Endodermal cell (in vitro differentiated cells): ENCODE measurements at places on chromosomes 4 and X. TPM values are rescaled to one million over a fixed set of nuclear protein-coding genes. Genes with fewer than 3 reads are reported as not detected.

- H3K27ac ChIP-seq, result no peak overlapping the region
- no peak overlapping the region for H3K4me3 ChIP-seq
- no peaks in the 10 kb centered on the region for H3K36me3 ChIP-seq
These were observed 150.4 kb upstream of the NOCT start for GRCh38 chr4:138864961-138865720.

- peaks cover 6% of the 10 kb centered on the region for H3K4me1 ChIP-seq
- H3K4me3 ChIP-seq, result peak overlapping the region; percentile 31
- no peak overlapping the region for H3K27ac ChIP-seq
- DNase-seq, result no peak
These were observed 163.4 kb downstream of the AREG start for GRCh38 chr4:74608151-74608949.

DNA sequence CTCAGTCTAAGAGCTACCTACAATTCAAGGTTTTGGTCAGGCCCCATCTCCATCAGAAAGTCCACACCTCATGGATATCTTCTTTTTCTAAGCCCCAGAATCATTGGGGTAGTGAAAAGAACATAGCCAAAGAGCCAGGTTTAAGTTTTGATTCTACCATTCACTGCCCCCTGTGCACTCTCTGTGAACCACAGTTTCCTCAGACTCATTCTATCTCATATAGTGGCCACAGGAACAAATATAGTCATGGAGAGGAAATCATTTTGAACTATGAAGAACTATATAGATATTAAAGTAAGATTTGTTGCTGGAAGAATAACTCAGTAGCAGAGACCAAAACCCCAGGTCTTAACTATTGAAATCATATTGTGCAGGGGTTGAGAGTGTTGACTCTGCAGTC is 3.3 kb downstream of the SYTL5 start:
- H3K27ac ChIP-seq, result no peak overlapping the region
- no peaks in the 10 kb centered on the region for H3K36me3 ChIP-seq
- no peak for DNase-seq
- H3K27me3 ChIP-seq, result no peaks in the 10 kb centered on the region
- H3K4me3 ChIP-seq, result no peak overlapping the region

PDHA2 gene
- not detected in 2 replicates for total RNA-seq

GRCh38 chrX:2332252-2332651 is 168.5 kb downstream of the DHRSX start:
- H3K4me3 ChIP-seq, result no peak overlapping the region
- no peaks in the 10 kb centered on the region for H3K4me1 ChIP-seq
- H3K36me3 ChIP-seq, result no peaks in the 10 kb centered on the region
- no peak for DNase-seq
- no peaks in the 10 kb centered on the region for H3K27me3 ChIP-seq

GRCh38 chr4:19880206-19880605 is 371.5 kb upstream of the SLIT2 start:
- no peak overlapping the region for H3K4me3 ChIP-seq
- no peak for DNase-seq
- H3K27me3 ChIP-seq, result no peaks in the 10 kb centered on the region
- no peaks in the 10 kb centered on the region for H3K4me1 ChIP-seq
- no peaks in the 10 kb centered on the region for H3K36me3 ChIP-seq

DNA sequence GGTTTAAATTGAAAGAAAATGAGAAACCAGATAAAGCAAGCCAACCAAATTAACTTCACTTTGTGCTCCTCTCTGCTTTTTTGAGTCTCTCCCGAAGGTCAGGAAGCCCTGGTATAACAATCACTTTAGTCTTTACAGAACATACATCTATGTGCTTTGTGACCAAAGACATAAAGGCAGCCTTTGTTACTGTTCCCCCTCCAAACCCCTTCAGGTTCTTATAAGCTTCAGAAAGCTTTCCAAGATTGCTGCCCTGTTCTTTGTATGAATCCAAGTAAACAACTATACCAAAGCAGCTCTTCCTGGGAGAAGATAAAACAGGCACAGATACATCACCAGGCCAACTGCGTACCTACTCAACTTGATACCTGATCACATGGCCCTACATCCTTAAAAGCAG is 28.7 kb downstream of the RLIM start:
- H3K4me1 ChIP-seq, result no peaks in the 10 kb centered on the region
- H3K36me3 ChIP-seq, result peaks cover 30% of the 10 kb centered on the region
- H3K27ac ChIP-seq, result no peak overlapping the region
- no peak for DNase-seq
- no peak overlapping the region for H3K4me3 ChIP-seq

DNA sequence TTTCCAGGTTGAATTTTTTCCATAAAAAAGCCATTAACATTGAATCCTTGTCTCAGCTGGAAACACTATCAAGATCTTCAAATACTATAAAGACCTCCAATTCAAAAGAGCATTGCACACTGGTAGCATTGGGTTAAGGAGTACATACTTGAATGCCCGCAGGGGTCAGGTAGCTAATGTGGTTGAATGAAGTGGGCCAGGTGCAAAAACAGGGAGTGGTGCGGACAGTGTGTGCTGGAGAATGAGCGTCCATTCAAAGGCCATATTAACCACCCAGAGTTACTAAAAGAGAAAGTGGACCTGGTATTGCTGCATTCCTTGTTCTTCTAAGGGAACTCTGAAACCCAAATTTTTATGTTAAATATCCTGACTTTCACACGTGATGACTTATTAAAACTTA is 91.6 kb downstream of the NYX start:
- H3K27ac ChIP-seq, result no peak overlapping the region
- H3K4me3 ChIP-seq, result no peak overlapping the region
- no peak for DNase-seq
- H3K4me1 ChIP-seq, result no peaks in the 10 kb centered on the region

DNA sequence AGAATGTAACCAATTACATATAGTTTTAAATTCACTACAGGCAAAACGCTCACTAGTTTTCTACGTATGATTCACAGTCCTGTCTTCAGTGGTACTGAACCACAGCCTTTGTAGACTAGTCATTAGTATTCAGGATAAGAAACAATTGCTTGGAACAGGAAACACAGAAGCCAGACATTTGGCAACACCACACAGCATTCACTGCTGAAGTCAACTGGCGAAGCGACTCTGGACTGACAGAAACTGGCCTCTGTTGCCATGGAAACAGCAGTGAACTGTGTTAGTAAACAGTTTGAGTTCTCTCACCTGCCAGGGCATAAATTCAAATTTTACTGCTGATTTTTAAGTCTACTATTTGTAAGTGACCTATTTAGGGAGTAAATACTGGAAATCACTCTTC is 57.6 kb downstream of the MAPK10 start:
- no peak for DNase-seq
- no peaks in the 10 kb centered on the region for H3K27me3 ChIP-seq
- peaks cover 3% of the 10 kb centered on the region for H3K36me3 ChIP-seq
- peak overlapping the region; percentile 74 for H3K27ac ChIP-seq
- no peaks in the 10 kb centered on the region for H3K4me1 ChIP-seq

C4orf51 gene
- 5.0 and 6.8 TPM in 2 replicates for total RNA-seq

POF1B gene
- total RNA-seq, result not detected in 3 replicates
